ENCODE measurements at places on chromosomes 6 and 20.

DNA sequence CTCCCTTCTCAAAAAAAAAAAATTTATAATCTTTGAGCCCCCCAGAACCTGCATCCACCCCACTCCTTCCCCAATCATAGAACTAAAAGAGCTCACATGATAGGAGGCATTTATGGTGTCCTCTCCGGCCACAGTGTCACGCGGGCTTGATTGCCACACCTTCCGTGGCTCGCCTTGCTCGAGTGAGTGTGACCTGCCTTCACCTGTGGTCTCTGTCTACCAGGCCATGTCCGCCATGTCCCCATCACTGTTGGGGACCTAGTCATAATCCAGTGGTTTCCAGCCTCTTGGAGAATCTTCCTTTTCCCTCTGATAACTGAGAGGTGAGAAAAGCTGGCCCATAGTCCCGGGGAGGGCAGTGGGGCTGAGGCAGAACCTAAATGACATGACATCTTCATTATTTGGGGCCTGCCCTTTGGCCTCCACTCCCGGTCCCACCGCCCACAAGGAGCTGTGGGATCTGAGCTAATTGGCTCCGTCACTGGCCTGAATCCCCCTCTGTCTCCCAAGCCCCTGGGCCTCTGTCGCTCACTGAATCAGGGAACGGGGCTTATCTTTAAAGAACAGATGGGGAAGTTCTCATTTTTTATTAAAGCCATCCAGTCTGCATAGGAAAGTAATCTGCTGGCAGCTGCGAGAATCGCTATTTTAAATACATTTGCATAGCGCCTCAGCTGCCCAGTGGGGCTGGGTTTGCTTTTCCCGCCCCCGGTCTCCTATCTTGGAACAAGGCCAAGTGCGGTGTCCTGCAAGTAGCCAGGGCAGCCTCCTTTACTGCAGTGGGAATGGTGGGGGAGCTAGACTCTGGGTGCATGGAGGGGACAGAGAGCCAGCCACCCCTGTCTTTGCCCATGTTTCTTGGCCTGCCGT, 197.6 kb upstream of the PMEPA1 start:
- DNase-seq: no peak

DNA sequence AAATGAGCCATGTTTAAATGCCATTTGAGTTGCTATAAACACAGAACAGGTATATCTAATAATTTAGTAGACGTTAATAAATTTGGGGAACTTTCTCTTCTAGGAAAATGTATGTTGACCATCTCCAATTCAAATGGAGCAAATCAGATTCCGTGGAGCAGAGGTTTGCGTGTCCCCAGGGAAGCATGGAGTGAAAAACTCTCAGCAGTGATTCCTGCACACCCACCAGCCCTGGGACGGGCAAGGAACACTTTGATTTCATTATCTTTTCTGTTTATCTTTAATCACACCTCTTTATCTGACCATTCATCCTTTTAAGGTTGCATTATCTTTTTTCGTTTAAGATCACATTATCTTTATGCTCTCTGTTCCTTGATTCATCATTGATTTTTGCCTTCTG, 95.0 kb downstream of the RNASET2 start:
- no peak for DNase-seq

DNA sequence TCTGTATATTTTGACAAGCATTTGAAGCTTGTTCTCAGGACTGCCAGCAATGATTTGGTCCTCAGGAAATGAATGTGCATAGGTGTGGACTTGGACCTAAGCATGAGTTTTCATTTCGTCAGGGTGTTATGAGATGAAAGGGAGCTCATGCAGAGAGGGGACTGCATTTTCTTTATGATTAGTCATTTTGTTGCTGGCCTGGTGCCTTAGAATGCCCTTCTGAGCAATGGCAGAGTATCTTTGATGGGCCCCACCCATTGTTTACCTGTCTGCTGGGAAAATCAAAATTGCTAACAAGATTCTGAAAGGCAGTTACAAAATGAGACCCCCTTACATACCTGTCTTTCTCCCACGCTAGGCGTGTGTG, 51.5 kb upstream of the MTHFD1L start:
- DNase-seq: no peak

- DNase-seq: no peak
Observed at GRCh38 chr6:117072134-117072533, 193.2 kb upstream of the VGLL2 start.

DNA sequence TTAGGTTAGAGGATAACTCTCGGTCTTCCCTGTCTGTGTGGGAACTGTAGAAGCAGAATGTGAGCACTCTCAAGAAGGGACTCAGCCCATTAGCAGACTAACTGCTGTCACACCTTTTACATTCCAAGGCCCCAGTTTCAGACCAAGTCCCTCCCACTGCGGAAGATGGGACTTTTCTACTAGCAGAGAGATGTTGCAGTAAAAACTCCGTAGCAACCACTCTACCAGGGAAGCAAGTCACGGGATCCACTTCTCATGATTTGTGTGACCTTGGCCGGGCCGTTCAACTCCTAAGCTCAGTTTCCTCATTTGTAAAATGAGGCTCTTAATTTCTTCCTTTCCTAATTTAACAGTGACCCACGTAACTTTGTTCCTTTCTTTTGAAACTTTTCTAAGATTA, 77.1 kb upstream of the SLC4A11 start:
- DNase-seq: no peak

- DNase-seq: no peak
Observed at GRCh38 chr6:90095788-90096187, 200.9 kb downstream of the BACH2 start.

DNA sequence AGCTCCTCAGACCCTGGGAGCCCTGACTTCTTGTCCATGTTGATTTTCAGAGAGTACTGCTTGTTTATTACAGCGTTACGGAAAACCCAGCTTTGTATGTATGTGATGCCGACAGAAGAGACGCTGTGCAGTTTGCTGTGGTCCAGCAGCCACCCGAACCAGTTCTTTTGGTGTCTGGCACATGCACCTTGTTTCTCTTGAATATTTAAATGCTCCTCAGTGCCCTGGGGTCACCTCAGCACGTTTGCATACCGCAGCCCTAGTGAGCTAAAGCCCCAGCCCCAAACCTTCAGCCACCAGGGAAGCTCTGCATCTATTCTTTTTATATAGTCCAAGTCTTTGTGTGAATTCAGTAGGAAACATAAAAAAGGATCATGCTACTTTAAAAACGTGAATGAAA, 39.9 kb downstream of the AFDN start:
- DNase-seq: no peak

DNA sequence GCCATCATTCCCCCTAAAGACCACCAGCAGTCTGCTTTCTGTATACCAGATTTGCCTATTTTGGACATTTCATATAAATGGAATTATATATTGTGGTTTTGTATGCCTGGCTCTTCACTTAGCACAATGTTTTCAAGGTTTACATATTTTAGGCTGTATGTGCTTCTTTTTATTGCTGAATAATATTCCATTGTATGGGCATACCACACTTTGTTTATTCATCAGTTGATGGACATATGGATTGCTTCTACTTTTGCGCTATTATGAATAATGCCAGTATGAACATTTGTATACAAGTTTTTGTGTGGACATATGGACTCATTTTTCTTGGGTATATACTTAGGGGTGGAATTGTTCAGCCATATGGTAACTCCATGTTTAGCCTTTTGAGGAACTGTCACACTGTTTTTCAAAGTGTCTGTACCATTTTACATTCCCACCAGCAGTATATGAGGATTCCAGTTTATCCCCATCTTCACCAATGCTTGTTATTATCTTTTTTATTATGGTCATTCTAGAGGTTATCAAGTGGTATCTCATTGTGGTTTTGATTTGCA, 12.7 kb downstream of the L3MBTL1 start:
- no peak for DNase-seq

GRCh38 chr20:35329435-35330139, 37.4 kb upstream of the FAM83C start:
- DNase-seq: peak; percentile 22

GRCh38 chr6:16850681-16851026, 89.4 kb upstream of the ATXN1 start:
- DNase-seq: no peak

- no peak for DNase-seq
Observed at GRCh38 chr6:127510876-127511275, 8.3 kb downstream of the MTCL3 start.

Data from stimulated activated CD8-positive, alpha-beta memory T cell treated with anti-CD3 and anti-CD28 coated beads, Interleukin-7, amount 100 ng/mL, for 24 hours (primary cell).